ENCODE measurements at places on chromosomes 6 and 20. TPM values are rescaled to one million over a fixed set of nuclear protein-coding genes. Genes with fewer than 3 reads are reported as not detected.

DNA sequence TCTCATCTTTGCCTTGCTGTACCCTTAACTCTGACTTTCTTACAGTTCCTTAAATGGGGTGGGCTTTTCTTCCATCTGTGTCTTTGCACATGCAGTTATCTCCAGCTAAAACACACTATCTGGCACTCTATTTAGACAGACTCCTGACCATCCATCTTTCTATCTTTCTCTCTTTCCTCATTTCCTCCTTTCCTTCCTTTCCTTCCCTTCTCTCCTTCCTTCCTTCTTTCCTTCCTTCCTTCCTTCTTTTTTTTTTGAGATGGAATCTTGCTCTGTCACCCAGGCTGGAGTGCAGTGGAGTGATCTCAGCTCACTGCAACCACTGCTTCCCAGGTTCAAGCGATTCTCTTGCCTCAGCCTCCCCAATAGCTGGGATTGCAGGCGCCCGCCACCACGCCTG, 8.2 kb downstream of the NOTCH4 start:
- DNase-seq = no peak

DNA sequence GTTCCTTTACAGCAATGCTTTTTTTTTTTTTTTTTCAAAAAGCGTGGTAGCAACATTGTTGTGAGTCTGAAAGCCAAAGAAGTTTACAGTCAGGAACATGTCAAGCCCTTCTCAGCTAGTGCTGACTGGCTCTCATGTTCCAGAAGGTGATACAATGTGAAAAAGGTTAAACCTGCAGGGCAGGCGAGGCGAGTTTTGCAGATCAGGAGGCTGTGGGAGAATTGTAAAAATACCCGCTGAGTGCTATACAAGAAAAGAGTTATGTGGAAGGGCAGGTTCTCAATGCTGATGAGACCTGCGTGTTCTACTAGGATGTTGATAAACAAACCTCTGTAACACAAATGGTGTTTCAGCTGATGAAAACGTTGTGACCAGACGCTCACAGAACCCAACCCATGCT, 30.9 kb upstream of the RPP40 start:
- DNase-seq = no peak

- no peak for DNase-seq
Observed at GRCh38 chr6:151007922-151008321, 142.4 kb downstream of the MTHFD1L start.

DNA sequence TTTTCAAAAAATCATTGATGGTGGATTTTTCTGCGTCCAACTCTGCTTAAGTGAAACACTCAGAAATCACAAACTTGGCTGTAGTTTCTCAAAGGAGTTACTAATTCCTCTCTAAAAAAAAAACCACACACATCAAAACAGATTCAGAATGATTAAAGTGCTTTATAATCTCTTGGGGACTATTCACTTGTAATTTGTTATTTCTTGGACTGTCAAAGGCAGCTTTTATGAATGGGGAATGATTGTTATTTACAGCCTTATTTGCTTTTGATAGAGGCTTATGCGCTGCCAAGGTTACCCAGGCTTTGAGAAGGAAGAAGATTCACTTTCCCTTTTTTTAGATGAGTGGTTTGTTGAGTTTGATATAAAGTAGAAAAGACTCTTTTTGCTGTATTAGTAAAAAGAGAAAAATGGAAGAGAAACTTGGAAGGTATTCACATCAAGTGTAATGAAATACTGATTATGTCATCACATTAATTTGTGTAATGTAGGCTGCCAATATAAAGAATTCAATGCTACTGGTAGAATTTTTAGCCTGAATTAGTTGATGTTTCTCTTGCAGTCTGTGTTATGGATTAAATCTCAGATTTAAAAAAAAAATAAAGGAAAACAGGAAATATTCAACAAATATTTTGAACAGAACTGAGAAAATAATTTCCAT, 381.0 kb upstream of the SASH1 start:
- no peak for DNase-seq

GRCh38 chr6:77298283-77298682, 165.0 kb downstream of the HTR1B start:
- no peak for DNase-seq

DNA sequence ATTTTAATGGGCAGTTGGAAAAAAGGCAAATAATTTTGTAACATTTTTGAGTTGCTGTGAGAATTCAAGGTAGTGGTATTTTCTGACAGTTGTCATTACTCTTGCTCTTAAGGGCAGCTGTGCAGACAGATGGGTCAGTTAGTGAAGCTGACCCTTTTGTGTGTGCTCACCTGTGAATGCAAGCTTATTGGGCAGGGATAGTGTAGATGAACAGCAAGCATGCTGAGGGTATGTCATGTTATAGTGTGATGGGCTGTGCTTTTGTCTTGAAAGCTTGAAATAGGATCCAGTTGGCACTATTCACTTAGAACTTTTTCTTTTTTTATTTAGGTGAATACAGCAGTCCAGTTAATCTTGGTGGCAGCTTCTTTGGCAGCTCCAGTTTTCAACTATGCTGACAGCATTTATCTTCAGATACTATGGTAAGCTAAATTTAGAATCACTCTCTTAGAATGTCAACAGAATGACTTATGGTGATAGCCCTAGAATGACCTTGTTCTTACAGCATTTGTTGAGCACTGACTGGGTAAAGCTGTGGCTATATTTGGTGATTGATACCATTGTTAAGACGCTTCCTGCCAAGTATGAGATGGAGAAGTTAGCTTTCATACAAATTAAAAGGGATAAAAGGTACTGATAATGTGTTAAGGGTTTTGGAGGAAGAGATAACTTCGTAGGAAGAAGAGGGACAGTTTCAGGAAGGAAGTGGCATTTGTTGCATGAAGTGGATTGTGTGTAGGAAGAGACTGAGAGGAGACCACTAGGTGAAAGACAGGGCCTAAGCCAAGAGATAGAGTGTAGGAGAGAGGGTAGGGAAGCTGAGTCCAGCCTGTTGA, 19.5 kb downstream of the LRRN4 start:
- DNase-seq = no peak

DNA sequence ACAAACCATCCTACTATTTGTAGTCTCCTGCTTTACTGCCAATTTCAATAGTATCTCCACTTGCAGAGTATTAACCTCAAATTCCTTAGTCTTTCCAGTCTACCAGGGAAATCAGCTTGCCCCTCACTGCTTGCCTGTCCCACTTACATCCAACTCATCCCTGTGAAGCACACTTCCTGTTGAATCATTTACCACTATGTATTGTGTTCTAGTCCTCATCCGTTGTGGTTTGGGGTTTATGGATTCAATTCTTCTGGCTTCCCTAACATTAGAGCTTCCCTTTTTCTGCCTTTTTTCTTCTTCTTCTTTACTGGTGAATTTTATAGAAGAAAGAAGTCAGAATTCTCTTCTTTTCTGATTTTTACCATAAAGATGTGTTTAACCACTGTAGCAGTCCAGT, 5.1 kb upstream of the TXLNB start:
- DNase-seq = no peak

GRCh38 chr6:56875961-56876360, 78.9 kb upstream of the BEND6 start:
- DNase-seq = no peak

DNA sequence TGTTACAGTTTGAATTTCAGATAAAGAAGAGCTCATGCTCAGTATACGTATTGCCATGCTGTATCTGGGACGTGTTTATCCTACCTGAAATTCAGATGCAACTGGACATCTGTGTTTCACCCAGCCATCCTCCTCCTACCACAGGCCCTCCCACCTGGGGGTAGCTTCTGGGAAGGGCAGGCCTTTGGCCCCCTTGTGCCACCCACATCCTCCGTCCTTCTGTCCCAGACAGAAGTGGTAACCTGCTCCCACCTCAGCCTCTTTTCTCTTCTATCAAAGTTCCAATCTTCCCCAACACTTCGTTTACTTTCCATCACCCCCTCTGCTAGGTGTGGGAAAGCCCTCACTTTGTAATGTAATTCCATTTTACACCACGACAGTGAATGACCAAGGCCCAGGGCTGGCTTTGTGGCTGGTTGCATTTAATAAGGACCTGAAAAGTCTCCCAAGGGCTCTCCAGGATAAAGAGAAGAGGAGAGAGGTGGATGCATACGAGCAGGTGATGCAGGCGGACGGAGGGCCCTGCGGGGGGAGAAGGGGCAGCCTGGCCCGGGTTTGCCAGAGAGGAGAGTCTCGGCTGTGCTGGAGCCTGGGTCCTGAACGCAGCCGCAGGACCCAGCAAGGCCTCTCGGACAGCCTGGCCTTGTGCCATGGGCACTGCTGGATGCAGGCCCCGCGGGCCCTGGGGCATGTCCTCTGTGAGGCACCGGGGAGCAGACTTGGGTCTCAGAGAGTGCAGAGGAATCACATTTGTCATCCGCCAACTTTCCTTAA, 98.4 kb downstream of the PSMB1 start:
- DNase-seq = no peak

DNA sequence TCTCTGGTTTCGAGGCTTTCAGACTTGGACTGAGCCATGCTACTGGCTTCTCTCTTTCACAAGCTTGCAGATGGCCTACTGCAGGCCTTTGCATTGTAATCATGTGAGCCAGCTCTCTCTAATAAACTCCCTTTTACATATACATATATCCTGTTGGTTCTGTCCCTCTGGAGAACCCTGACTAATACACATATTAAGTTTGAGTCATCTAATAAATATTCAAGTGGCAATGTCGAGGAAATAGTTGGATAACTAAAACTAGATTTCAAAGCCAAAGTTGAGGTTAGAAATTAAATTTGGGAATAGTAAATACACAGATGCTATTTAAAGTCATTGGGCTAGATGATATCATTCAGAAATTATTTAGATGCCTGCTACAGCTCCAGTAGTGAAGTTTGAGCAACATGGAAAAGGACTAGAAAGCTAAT, 1343.4 kb downstream of the GRIK2 start:
- no peak for DNase-seq

DNA sequence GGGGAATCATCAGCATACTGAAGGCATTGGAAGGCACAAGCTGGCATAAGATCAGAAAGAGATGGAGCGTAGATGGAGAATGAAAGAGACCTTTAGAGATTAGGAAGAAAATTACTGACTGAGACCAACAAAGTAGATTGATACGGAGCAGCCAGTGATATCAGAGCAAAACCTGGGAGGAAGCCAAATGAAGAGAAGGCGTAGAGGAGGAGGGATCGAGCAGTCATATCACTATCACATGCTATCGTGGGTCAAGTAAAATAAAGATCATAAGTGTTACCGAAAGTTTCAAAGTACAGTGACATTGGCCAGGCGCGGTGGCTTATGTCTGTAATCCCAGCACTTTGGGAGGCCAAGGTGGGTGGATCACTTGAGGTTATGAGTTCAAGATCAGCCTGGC, 53.6 kb upstream of the FANCE start:
- no peak for DNase-seq

DNA sequence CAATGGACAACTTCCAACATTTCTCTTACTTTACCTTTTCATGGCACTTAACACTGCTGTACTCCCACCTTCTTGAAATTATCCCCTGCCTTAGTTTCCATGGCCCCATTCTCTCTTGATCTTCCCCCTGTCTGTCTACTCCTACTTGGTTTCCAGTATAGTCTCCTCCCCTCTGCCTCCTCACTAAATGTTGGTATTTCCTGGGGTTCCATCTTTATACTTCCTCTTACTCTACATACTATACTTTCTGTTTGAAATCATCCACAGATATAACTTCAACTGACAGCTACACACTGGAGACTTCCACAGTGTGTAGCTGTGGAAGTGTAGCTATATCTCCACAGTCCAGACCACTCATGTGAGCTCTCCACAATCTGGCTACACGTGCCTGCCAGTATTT, 13.5 kb downstream of the ZHX3 start:
- no peak for DNase-seq

- DNase-seq = no peak
Observed at GRCh38 chr6:39615622-39616021, 109.6 kb downstream of the KIF6 start.

- DNase-seq = peak; percentile 82
Observed at GRCh38 chr20:41734506-41734945, 116.3 kb upstream of the CHD6 start.

GRCh38 chr6:108838101-108838717, 10.0 kb upstream of the ARMC2 start:
- no peak for DNase-seq

GRCh38 chr6:27977387-27977786, 20.3 kb downstream of the OR2B6 start:
- DNase-seq = peak; percentile 89

GRCh38 chr6:163389354-163389753, 25.2 kb upstream of the QKI start:
- DNase-seq = no peak

GRCh38 chr6:38349795-38350194, 289.9 kb downstream of the BTBD9 start:
- DNase-seq = no peak

Gene KIAA1755
- 8.7 TPM for total RNA-seq

Gene C20orf141
- not detected for total RNA-seq

Gene THEMIS
- total RNA-seq = 0.39 TPM

Gene ANGPT4
- 0.13 TPM for total RNA-seq

Gene SERINC3
- total RNA-seq = 136 TPM

Gene ADGRB3
- 6.3 TPM for total RNA-seq

Gene PSMG4
- total RNA-seq = 24.8 TPM

Gene ZSCAN23
- 2.9 TPM for total RNA-seq

Gene DZANK1
- total RNA-seq = 2.1 TPM

Gene SLC22A16
- total RNA-seq = not detected

Gene MICAL1
- total RNA-seq = 27.1 TPM

Measured in esophagus muscularis mucosa (tissue), 4 donors.